Activated T-cell treated with anti-CD3 and anti-CD28 coated beads for 1 hour (primary cell): ENCODE measurements at places on chromosomes 3 and 15.

- DNase-seq = no peak
These were observed 118.4 kb upstream of the ROBO1 start for GRCh38 chr3:79886204-79886603.

- no peak for DNase-seq
These were observed 68.2 kb upstream of the SMAD3 start for GRCh38 chr15:66997212-66997611.

GRCh38 chr15:79994615-79995014 is 23.6 kb upstream of the BCL2A1 start:
- no peak for DNase-seq

DNA sequence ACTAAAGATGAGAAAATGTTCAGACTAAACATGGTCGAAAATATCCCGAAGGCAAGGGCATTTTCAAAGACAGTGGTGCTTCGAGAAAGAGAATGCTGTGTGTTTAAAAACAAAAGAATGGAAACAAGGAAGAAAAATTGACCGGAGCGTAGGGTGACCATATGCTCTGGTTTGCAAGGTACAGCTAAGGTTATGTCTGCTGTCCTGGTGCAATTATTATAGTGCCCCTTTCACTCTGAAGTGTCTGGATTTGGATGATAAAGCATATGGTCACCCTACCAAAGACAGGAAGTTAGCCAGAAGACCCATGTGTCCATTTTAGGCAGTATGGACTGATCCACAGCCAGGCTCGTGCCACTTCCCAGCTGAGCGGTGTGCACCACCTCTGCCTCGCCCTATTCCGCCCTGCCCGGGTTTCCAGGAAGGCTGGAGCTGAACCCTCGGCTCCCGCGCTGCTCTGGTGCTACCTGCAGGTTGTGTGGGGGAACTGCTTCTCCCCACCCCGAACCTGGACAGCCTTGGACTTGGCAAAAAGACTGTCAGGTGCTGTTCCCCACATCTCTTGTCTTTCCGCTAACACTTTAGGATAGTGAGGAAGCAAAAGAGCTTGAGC is 25.2 kb downstream of the GOLGA6D start:
- no peak for DNase-seq

GRCh38 chr3:146313031-146313745 is 62.3 kb upstream of the PLSCR4 start:
- no peak for DNase-seq

DNA sequence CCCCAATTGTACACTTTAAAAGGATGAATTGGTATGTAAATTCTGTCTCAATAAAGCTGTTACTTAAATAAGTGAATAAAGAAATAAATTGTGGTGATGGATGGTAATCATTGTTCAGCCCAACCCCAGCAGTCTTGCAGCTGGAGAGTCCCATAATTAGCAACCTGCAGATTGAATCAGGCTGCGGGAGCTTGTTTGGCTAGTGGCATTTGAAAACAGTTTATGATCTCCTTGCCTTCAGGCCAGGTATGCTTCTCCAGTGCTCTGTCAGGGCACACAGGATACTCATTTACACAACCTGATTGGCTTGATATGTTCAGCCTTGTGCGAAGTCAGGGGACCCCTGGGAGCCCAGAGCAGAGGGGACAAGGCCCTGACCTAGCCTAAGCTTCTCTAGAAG is 16.5 kb upstream of the TSEN2 start:
- DNase-seq = no peak

DNA sequence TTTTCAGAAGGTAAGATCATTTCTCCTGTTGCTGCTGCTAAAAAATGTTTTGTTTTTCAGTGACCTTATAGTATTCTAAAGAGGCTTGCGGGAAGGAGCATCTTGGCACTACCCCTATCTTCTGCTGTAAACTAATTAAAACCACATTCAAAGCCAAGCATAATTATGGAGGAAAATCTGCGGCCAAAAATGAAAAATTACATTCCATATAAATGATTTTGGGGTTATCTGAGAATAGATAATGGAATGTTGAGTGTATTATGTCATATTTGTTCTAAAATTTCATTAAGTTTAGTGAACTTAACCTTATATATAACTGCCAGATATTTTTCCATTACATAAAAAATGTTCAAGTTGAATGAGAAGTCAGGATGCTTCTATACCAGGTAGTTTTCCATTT is 170.4 kb upstream of the TMC3 start:
- DNase-seq = no peak

- no peak for DNase-seq
These were observed 35.2 kb upstream of the ZNF609 start for GRCh38 chr15:64425221-64425620.

DNA sequence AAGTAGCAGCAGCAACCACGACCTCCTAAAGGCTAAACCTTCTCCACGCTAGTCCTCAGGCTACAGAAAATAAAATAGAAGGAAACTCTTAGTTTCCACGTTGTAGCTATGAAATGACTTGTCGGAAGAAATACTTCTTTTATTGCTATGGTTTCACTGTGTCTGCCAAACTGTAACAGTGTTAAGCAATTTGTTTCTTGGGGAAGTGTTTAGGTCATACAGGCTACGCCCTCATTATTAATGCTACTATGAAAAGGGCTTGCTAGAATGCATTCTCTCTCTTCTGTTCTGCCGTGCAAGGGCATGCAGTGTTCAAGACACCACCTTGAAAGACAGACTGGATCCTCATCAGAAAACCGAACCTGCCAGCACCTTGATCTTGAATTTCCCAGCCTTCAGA is 462.7 kb downstream of the PLOD2 start:
- no peak for DNase-seq

GRCh38 chr3:176633511-176633910 is 563.8 kb downstream of the TBL1XR1 start:
- DNase-seq = no peak

- no peak for DNase-seq
These were observed 28.5 kb upstream of the TATDN2 start for GRCh38 chr3:10219737-10220136.

GRCh38 chr3:46480491-46481195 is 15.9 kb upstream of the LTF start:
- DNase-seq = no peak

DNA sequence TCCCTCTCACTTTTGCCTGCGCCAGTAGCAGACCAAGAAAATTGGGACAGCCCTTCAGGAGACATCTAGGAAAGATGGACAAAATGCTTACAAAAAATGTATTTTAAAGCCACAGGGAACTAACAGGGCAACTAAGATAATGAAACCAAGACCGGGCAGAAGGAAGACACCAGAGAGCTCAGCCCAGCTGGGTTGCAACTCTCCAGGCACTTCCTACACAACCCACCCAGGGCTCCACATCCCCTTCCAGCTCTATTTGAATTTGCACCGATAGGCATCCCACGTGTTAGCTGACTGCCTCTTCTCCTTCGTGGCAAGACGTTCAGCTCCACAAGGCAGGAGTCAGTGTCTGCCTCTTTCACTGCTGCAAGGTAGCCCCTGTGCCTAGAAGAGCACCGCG is 6.6 kb upstream of the ATP10A start:
- no peak for DNase-seq

DNA sequence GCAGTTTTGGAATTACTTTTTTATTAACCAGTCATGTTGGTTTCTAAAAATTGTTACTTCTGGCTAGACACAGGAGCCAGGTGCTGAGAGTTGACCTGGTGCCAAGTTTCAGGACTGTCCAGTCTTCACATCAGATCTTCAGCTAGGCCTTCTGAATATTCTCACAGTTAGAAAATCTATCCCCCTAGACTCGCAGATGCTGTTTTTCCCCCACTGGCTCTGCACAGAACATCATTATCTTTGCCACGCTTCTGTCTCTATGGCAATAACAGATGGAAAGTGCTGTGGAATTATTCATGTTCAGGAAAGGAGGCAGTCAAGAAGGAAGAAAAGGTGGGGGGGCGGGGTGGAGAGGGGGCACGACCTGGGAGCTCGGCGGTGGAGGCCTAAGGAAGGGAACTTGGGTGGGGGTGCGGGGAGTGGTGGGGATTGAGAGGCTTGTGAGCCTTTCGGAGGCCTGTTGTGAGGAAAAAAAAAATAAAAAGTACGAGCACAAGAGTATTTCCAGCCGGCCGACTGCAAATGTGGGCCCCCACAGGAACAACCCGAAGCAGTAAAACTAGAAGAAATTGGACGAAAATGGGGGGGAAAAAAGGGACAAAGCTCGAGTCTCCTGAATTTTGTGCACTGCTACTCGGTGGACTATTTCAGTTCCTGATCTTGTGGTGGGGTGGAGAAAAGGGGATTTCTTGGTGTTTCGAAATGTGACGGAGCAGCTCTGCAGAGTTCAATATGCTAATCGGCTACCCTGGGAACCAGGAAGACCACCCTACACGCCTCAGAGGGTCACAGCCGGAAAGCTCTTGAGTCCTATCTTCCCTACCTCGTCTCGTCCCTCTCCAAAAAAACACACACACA is 1.5 kb upstream of the SKIL start:
- no peak for DNase-seq

- DNase-seq = no peak
These were observed 38.6 kb downstream of the PRICKLE2 start for GRCh38 chr3:64186667-64187064.

- DNase-seq = no peak
These were observed 68.7 kb downstream of the CGNL1 start for GRCh38 chr15:57444877-57445513.

GRCh38 chr15:84831613-84832012 is 14.5 kb downstream of the ALPK3 start:
- DNase-seq = no peak

- no peak for DNase-seq
These were observed 114.1 kb downstream of the ZNF609 start for GRCh38 chr15:64574301-64575017.

GRCh38 chr15:25884370-25884769 is 21.2 kb upstream of the ATP10A start:
- no peak for DNase-seq

- no peak for DNase-seq
These were observed 96.8 kb upstream of the RGMA start for GRCh38 chr15:93185796-93186195.

- DNase-seq = peak; percentile 22
These were observed 423 bp downstream of the TKT start for GRCh38 chr3:53255423-53255774.

GRCh38 chr3:124410471-124410870 is 319.8 kb upstream of the UMPS start:
- no peak for DNase-seq

DNA sequence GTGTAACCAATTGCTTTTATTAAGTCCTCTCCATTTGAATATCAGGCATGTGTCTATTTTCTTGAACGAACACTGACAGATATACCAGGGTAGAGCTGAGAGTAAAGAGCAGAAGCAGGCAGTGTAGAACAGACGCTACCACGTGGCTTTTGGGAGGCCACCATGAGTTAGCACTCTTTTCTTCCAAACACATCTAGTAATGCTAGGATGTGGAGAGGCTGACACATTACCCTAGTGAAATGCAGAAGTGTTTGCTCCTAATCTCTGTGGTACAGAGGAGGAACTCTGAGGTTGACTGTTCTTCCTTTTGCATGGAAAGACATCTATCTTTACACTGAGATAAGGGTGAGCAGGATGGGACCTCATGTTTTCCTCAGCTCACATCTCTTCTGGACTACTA is 216.3 kb downstream of the SATB1 start:
- DNase-seq = no peak

DNA sequence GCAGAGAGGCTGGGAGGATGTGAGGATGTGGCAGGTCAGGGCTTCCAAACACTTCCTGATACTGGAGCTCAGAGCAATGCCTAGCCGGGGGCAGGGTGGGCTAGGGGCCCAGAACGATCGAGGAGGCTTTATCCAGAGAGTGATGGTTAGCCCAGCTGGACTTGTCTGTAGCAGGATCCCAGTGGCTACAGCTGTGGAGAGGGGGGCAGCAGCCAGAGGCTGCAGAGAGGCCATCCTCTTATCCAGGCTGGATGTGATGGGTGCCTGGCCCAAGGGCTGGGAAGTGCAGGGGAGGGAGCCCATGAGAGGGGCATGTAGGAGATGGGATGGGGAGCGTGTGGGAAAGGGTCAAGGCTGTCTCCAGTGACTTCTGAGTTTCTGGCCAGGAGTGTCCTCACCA is 4.6 kb downstream of the PARP3 start:
- no peak for DNase-seq

DNA sequence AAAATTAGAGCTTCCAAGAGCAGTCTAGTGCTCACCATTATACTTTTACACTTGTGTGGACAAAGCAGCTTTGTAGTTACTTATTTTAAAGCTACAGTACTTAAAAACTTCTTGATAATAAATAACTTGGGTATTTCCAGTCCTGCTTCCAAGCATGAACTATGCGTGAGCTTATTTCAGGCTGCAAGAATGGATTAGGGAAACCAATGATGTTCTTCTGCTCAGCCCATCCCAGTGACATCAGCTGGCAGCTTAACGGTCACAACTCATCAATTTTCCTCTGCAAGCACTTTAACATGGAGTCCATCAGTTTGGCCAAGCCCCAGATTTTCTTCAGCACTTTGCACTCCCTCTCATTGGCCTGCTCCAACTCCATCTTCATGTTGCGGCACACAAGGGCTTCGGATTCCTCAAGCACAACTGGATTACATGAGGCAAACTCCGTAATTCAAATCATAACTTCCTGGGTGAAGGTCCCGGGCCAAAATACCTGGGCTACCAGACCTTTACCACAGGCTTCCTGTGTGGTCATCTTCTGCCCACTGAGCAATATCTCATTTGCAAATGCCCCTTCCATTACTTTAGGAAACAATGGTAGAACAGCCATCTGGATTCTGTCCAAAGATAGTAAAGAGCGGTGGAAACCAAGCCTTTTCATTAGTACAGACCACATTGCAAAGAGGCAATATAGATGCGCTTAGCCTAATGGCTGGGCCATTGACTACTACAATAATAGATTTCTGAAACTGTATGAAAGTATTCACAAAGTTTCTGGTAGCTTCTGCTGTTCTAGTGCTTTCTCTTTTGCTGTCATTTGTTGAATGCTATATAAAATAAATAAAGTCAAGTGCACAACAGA is 87.5 kb upstream of the DAZL start:
- DNase-seq = no peak

DNA sequence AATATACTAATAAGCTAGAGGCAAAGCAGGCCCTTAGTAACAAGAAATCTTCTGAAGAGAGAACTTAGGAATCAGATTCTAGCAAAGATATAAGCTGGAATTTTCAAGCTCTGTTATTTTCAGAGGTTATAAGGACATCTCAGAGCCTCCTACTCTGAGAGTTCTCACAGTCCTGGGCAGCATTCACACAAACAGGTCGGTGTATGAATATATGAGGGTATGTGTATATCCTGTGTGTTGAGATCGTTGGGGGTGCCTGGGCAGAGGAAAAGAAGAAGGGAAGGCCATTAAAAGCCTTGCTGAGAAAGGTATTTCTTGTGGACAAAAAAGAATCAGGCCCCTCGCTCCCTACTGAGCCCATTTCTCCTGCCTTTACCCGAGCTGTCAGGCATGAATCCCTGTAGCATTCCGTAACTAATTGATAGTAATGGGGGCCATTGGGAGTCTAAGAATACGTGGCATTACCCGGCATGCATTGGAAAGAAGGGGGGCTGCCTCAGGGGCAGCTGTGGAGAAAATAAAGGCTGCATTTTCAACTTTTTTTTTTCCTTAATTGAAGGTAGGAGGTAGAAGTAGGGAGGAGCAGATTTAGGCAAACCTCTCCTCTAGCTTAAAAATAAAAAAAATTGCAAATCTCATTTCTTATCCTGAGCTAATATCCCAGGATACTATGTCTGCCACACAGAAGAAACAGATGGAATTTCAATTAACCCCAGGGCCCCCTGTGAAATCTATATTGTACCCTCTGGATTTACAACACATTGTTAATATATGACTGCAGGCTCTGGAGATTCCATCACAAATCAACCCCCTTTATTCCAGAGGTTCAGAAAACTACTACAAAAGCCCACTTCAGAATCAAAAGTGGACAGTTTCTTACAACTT is 103.8 kb downstream of the GTPBP8 start:
- no peak for DNase-seq

GRCh38 chr15:38378161-38378560 is 75.8 kb upstream of the FAM98B start:
- DNase-seq = no peak
